ENCODE measurements at places on chromosomes 2 and 18.
A peak's percentile ranks its signal among the peaks of the same experiment; 100 is the strongest.

GRCh38 chr2:74149570-74150319 lies 2.0 kb upstream of the BOLA3 start:
- no peak for DNase-seq

GRCh38 chr2:77652499-77652898 lies 130.3 kb upstream of the LRRTM4 start:
- DNase-seq, result no peak

DNA sequence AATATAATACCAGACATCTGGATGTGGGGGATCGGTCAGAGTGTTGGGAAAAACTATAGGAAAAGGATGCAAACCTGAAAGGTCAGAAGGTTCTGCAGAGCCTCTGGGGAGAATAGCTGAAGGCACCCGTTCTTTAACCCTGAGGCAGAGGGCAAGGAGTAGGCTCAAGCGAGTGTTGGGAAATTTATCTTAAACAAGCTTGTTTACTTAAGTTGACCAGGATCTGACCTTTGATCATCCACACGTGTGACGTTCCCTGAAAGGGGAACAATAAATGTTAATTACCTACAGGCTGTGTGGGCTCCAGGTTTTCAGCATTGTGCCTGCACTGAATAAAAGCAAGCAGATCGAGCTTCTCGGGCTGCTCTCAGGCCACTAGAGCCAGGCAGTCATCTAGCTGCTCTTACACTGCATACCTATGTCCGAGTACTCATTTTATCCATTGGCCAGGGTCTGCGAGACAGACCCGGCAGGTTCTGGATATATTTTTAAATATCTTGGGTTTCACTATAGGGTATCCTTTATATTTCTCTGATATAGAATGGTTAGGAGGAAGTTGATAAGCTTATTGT lies 400.6 kb upstream of the CHST9 start:
- no peak for DNase-seq

- peak; percentile 46 for DNase-seq
These were observed 47.2 kb upstream of the ZNG1B start for GRCh38 chr2:113390124-113390849.

DNA sequence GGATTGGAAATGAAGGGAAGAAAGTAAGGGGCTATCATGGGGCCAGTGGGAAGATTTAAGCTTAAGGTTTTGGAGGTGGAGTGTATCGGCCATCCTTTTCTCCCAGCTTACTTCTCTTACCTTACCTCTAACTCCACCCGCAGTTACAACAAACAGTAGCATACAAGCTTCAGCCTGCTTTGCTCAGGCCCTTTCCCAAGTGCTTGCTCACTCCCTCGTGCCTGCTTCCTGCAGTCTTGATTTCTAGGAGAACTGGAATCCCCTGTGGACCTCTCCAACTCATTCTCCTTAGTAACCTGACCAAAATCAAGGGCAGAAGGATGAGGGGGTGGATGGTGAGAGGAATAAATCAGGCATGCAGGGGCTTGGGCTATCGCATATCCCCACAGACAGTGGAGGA lies 5.8 kb upstream of the LYG2 start:
- no peak for DNase-seq
